Activated CD4-positive, alpha-beta memory T cell treated with anti-CD3 and anti-CD28 coated beads for 36 hours (primary cell): ENCODE measurements at places on chromosomes 5 and 9.

DNA sequence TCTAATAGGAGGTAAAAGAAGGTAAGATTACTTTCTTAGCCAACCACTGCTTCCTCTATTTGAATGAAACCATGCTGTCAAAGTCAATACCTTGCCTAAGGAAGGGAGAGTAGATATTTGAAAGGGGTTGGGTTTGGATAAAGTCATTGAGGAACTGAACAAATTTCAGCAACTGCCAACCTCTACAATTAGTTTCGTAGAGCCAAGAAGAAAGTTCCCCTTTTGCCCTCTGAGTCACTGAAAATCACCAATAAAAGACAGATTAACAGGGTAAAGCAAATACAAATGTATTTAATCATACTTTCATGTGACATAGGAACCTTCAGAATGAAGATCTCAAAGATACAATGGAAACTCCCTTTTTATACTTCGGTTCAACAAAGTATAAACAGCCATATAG, 615.7 kb downstream of the GABRG2 start:
- no peaks in the 10 kb centered on the region for H3K27me3 ChIP-seq
- H3K4me1 ChIP-seq: no peaks in the 10 kb centered on the region
- H3K27ac ChIP-seq: no peak overlapping the region
- DNase-seq: no peak
- H3K4me3 ChIP-seq: no peak overlapping the region

DNA sequence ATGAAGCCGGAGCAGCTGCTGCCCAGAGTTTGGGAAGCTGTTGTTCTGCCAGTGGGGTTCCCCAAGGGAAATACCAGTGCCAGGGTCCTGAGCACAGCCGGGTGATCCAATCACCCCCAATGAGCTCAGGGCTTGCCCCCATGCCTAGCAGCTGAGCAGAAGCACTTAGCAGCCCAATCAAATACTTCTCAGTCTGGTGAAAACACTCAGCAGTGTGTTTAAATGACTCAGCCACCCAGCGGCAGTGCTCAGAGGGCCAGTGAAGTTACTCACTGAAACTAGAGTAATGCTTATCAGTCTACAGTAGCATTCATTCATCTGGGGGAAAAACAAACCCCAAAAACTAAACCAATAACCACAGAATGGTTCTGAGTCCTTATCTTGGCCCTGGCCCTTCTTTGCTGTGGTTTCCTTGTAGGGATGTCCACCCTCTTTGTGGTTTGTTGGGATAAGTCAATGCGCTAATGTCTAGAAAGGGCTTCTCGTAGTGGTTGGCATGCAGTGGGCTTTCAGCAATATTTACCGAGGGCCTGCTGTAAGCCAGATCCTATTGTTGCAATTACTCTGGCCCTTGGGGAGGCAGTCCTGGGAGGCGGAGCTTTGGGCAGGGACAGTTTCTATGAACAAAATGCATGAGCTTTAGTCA, 43.1 kb downstream of the LHX2 start:
- H3K27me3 ChIP-seq: peaks cover 33% of the 10 kb centered on the region
- DNase-seq: peak; percentile 68
- no peaks in the 10 kb centered on the region for H3K4me1 ChIP-seq
- H3K36me3 ChIP-seq: no peaks in the 10 kb centered on the region
- no peak overlapping the region for H3K27ac ChIP-seq

GRCh38 chr9:18739127-18739526, 265.2 kb downstream of the ADAMTSL1 start:
- H3K4me3 ChIP-seq: no peak overlapping the region
- no peaks in the 10 kb centered on the region for H3K4me1 ChIP-seq
- H3K27ac ChIP-seq: no peak overlapping the region
- H3K36me3 ChIP-seq: no peaks in the 10 kb centered on the region
- no peak for DNase-seq

DNA sequence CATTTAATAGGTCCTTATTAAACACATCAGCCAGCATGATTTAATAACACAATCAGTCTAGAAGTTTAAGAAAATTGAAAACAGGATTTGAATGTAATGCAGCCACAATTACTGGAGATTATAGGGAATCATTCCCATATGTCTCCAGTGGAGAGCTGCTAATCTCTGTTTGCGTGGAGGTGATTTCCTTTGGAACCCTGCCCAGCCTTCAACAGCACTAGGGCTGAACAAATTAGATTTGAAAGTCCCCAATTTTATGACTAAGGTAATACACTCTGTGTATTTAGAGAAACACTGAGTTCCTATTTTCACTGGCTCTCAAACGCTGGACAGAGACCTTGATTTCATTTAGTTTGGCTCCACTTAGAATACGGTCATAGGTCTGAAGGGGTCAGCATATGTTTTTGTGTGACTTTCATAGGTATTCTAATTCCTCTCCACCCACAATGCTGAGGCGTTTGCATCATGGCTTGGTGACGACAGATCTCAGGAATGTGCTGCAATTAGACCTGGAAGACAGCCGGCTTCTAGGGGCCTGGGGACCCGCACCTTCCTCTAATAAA, 508.3 kb downstream of the EBF1 start:
- no peaks in the 10 kb centered on the region for H3K4me1 ChIP-seq
- no peak overlapping the region for H3K27ac ChIP-seq
- no peaks in the 10 kb centered on the region for H3K36me3 ChIP-seq
- H3K4me3 ChIP-seq: no peak overlapping the region
- DNase-seq: no peak

GRCh38 chr5:88660947-88661805, 221.8 kb downstream of the MEF2C start:
- peak; percentile 54 for DNase-seq
- H3K4me1 ChIP-seq: peaks cover 21% of the 10 kb centered on the region
- H3K27ac ChIP-seq: no peak overlapping the region
- H3K36me3 ChIP-seq: peaks cover 5% of the 10 kb centered on the region
- peaks cover 64% of the 10 kb centered on the region for H3K27me3 ChIP-seq

DNA sequence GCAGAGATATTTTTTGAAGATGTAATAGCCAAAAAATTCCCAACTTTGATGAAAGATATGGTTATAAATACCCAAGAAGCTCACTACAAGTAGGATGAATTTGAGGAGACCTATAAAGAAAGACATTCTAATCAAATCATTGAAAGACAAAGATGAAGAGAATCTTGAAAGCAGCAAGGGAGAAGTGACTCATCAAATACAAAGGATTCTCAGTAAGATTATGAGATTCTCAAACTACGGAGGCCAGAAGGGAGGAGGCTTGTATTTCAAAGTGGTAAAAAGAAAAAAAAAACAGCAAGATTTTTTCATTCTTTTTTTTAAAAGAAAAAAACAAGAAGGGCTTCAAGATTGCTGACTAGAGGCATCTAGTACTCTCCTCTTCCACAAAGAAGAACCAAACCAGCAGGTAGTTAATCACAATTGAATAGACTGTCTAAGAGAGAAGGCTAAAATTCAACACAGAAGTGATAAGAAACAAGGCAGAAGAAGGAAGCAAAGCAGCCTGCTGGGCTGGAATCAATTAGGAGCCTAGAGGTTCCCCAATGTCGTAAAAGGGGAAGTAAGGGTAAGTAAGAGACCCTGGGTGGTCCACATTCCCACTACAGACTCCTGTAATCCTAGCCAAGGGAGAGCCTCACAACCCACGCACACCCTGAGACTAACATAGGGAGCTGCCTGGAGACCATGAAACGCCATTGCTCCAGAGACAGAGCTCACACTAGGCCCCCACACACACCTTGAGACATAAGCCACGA, 59.1 kb upstream of the NIPAL4 start:
- H3K36me3 ChIP-seq: no peaks in the 10 kb centered on the region
- no peaks in the 10 kb centered on the region for H3K27me3 ChIP-seq
- DNase-seq: no peak
- no peak overlapping the region for H3K27ac ChIP-seq
- H3K4me3 ChIP-seq: no peak overlapping the region
- H3K4me1 ChIP-seq: peaks cover 8% of the 10 kb centered on the region

DNA sequence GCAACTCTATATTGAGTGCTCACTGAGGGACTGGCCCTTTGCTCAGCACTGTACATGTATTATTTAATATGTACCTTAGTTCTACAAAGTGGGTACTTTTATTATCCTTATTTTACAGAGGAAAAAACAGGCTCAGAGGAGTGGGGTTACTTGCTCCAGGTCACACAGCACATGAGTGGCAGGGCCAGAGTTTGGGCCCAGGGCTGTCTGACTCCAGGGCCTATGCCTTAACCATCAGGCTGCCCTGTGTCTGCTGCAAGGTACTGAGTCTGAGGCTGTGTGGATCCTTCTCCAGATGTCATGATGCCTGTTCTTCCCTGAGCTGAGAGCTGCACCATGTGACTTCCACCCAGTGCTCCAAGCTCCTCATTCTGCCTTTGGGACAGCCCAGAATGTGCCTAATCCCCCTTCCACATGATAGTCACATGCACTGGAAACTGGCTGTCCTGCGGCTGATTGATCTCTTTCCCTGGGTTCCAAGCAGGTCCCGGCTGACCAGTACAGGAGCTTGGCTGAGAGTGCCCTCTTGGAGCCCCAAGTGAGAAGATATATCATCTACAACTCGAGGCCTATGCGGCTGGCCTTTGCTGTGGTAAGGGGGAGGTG, 15.4 kb downstream of the TMEM268 start:
- H3K4me3 ChIP-seq: no peak overlapping the region
- no peak overlapping the region for H3K27ac ChIP-seq
- DNase-seq: no peak
- peaks cover 30% of the 10 kb centered on the region for H3K36me3 ChIP-seq
- H3K4me1 ChIP-seq: peaks cover 3% of the 10 kb centered on the region
